Stimulated activated CD4-positive, alpha-beta T cell treated with anti-CD3 and anti-CD28 coated beads, Interleukin-1b, Interleukin-23, amount 100 ng/mL, for 1 hour (primary cell): ENCODE measurements at places on chromosomes 7 and 10.

DNA sequence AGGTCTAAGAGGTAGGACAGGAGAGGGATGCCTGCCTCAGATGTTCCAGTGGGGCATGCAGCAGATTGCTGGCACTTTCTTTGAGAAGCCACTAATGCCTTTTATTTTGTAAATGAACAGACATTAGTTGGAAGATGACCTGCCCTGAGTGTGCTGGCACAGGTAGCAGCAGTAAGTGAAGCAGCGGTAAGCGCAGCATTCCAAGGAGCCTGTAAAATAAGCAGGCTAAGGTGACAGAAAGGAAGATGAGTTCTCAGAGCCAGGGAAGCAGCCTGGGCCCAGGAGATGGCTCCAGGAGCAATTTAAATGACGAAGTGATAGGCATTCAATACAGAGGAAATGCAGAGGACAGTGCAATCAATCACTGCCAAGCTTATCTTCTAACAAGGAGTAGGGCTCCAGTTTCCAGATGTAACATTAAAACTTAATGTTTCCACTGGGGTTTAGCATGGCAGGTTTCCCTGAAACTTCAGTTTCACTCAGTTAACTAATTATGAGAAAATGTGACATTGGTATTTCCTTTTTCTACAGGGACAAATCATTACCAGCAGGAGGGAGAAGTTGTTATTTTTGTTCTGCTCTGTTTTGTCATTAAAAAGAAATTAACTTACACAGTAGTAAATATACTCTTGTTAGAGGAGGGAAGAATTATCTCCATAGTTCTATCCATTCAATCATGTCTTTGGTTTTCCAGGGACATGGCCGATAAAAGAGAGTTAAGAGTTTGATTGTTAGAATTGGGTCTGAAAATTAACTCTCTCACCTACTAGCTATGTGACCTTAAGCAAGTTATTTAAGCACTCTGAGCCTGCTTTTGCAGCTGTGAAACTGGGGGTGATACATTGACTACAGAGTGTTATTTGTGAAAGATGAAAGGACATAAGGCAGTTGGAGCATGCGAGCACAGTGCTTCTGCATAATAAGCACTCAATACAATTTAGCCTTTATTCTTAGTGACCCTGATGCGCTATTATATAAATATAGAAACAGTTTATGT is 96.6 kb upstream of the PTN start:
- DNase-seq, result no peak

DNA sequence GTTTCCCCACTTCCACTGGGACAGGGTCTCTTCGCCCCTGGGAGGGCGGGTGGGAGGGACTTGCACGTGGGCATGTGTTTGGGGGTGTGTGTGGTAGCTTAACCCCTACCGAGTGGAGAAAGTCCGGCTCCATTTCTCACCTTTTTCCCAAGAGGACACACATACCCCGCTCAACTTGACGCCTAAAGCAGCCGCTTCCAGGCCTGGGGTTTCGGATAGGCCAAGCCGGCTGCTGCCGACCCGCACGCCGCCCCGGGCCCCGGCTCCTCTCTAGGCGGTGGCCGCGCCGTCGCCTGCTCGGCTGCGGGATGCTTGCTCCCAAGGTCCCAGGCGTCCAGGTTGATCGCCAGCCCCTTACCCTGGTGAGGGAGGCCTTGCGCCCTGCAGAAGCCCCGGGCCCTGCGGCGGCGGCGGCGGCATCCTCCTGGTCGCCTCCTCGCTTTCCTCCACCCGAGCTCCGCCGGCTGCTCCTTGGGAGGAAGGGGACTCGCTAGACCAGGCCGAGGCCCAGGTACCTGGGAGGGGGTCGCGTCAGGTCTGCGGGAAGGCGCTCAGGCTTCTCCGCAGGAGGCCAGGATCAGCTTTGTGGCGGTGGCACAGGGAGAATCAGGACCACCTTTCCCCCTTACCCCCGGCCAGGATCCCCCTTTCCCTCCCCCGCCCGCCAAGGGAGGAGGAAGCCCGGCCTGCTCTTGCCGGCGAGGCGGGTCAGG is 3.2 kb upstream of the GATA3 start:
- DNase-seq, result no peak

GRCh38 chr10:81031774-81032173 is 494.1 kb downstream of the SH2D4B start:
- DNase-seq, result no peak

- DNase-seq, result no peak
Observed at GRCh38 chr7:37160656-37161055, 288.0 kb downstream of the ELMO1 start.

DNA sequence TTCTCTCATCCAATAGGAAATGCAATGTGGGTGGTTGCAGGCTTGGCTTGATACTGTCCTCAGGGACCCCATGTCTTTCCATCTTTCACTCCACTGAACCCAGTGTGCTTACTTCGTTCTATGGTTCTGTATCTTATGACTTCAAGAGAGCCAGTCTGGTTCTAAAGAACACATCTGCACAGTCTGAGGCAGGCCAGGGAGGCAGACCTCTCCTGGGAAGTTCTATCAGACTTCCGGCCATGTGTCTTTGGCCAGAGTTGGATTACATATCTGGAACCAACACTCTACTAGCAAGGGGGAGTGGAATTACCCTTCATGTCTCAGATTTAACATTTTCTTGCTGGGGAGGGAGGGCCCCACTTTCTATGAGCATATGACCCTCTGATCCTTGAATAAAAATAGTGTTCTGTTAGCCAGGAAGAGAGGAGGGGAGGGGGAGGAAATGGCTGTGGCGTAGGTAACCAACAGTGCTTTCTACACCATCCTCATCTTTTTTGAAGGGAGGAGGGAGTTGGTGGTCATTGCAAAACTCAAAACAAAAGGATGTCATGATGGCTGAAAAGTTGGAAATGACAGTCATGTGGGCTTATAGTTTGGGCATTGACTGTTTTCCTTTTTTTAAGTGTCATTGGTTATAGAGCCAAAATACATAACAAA is 370.2 kb downstream of the GATA3 start:
- no peak for DNase-seq

- DNase-seq, result no peak
Observed at GRCh38 chr7:4201566-4201965, 480.5 kb upstream of the FOXK1 start.

- DNase-seq, result no peak
Observed at GRCh38 chr10:32377458-32378259, 30.7 kb upstream of the EPC1 start.

DNA sequence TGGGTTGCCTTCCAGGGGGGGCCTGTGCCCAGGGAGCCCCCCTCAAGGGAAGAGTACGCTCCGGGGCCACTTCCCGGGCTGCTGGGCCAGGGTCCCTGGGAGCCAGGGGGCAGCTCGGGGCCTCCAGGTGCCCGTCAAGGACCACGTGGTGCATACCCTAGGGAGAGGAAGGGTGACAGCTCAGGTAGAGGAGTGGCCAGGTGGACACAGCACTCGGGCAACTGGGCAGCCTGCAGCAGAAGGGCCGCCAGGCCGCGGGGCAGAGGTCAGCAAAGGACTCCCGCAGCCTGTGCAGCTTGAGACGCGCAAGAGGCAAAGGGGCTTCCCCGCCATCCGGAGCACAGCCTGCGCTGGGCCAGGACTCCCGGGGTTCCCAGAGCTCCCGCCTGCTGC is 26.4 kb downstream of the AP5Z1 start:
- DNase-seq, result no peak

DNA sequence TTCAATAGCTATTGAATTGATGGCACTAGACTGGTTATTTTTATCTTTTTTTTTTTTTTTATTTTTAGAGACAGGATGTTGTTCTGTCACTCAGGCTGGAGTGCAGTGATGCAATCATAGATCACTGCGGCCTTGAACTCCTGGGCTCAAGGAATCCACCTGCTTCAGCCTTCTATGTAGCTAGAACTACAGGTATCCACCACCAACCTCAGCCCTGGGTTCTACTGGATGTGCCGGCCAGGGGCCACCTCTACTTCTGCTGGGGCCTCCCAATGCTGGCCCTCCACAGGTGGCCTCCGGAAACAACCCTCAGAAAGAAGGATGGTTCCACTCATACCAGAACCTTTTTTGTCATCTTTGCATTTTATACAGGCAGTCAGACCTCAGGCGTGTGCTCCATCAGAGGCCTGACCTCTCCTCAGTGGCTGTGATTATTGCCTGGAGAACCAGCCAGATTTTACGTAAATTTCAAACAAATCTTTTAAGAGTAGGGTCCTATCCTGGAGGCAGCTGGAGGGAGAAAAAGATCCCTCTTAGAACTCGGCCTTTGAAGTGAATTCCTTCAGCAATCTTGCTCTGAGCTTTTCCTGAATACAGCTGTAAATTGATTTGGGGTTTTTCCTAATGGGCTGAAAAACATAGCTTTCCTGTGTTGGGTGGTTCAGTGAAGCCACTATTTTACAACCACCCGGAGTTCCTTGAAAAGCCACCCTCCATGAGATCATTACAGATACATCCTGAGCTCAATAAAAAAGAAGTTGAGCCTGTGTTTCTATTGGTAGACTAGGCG is 110.0 kb downstream of the SPAG6 start:
- no peak for DNase-seq

- DNase-seq, result no peak
Observed at GRCh38 chr7:74051193-74051592, 23.2 kb downstream of the ELN start.

DNA sequence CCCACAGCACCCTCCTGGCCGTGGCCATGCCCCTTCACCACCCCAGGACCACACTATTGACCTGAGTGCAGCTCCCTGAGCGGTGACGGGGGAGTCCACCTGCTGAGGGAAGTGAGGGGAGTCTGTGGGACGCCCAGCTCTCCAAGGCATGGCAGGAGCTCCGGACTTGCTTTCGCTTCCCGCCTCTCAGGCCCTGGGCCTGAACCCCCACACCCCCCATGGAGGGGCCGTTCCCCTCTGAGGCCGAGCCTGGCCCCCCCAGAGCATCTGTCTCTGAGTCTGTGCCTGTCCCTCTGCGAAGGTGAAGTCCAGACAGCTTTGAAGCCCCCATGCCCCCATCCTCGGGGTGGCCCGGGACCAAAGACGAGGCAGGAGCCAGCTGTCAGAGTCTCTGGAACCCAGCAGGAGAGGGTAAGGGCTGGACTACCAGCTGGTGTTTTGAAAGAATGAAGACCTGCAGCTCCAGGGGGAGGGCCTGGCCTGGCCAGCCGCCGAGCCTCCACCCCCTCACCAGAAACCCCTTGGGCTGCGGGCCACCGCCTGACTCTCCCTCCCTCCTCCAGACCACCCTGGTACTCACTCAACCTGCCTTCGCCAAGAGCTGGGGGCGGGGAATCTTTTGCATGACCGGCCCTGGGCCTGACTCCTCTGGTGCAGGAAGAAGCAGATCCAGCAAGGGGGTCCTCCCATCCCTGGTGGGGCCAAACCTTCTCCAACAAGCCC is 114.0 kb downstream of the PDGFA start:
- no peak for DNase-seq

- DNase-seq, result no peak
Observed at GRCh38 chr10:16905320-16905719, 88.1 kb upstream of the RSU1 start.

GRCh38 chr10:85596389-85596788 is 770.2 kb downstream of the GRID1 start:
- no peak for DNase-seq

GRCh38 chr10:110042181-110042580 is 34.4 kb downstream of the ADD3 start:
- DNase-seq, result no peak

GRCh38 chr10:46094931-46095750 is 49.1 kb upstream of the MSMB start:
- DNase-seq, result no peak

DNA sequence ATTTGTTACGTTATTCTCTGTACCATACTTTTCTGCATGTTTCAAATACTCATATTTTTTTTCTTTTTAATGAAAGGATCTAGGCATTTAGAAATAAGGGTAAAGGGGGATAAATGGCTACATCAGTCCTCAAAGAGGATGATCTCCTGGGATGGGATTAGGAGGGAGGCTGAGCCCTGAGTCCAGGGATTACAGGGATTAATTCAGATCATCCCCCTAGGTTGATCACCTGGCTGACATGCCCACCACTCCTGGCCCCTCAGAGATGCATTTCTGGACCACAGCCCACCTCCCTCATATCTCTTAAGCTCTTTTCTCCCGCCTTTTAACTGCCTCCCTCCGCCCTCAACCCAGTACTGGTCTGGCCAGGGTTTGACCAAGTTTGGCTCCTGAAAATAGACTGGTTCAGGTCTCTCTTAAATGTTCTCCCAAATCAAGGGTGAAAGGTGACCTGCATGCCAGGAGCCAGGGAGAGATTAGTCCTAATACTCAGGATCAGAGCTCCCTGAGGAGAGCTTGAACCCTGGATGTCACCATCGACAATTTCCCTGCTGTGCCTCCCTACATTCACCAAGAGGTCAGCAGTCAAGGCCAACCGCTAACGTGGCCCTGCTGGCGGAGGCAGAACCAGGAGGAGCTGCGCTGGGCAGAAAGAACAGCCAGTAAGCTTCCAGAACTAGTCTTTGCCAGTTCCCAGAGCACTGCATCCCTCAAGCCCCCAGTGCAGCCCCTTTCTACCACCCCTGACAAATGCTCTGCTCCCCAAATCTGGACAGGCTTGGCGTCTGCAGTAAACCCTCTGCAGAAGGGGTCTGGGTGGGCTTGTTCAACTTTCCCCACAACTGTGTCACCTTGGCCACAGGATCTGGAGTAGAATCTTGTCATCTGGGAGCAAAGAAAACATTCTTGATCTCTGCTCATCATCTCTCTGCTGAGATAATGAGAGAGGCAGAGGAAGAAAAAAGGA is 3.0 kb upstream of the CCDC136 start:
- DNase-seq, result no peak
